ENCODE measurements at places on chromosomes 4 and X. TPM values are rescaled to one million over a fixed set of nuclear protein-coding genes. Genes with fewer than 3 reads are reported as not detected.

ERAS gene
- polyA plus RNA-seq = 0.27 TPM

- no peak for DNase-seq
Observed at GRCh38 chr4:76238701-76239100, 12.8 kb upstream of the FAM47E start.

- DNase-seq = no peak
Observed at GRCh38 chrX:3465017-3465416, 118.6 kb upstream of the MXRA5 start.

- no peak for DNase-seq
Observed at GRCh38 chr4:64174247-64174882, 234.9 kb downstream of the TECRL start.

GRCh38 chrX:119489212-119490074, 21.2 kb downstream of the SLC25A5 start:
- no peak for DNase-seq

- peak; percentile 79 for DNase-seq
Observed at GRCh38 chr4:158033416-158034120, 139.3 kb downstream of the GASK1B start.

DNA sequence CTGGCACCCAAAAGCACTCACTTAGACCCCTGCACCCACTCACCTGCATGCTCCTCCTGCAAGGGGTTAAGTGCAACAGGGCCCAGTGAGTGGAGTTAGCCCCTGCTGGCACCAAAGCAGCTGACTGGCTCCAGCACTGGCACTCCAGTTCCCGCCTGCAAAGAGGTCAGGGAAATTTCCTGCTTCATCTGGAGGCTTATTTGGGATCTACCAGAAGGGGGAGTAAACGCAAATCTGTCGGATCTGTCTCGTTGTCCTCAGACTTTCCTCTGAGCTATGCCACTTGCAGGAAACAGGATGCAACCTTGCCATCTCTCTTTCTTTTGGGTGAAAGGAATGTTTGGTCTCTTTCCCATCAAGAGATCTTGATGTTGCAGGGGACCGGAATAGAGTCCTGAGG, 435.6 kb downstream of the PCDH10 start:
- no peak for DNase-seq

- DNase-seq = no peak
Observed at GRCh38 chrX:71099736-71100135, 4.1 kb downstream of the FOXO4 start.

RHOH gene
- 3.1 TPM for polyA plus RNA-seq

DNA sequence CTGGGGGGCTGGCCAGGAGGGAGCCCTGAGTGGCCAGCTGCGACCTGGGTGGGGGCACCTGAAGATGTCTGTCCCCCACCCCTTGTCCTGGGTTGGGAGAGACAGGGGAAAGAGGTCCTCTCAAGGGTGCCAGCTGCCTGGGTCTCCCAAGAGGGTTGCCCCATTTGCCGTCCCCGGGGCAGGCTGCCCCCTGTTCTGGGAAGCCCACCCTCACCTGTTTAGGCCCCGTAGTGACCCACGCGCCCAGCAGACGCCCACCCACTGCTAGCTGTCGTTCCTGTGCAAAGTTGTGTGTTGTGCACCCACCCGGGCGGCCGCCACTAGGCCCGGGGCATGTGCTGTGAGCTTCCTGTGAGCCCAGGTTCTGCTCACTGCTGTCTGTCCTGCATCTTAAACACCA, 25.5 kb upstream of the PNMA3 start:
- DNase-seq = no peak

TBX22 gene
- 0.03 TPM for polyA plus RNA-seq

DNA sequence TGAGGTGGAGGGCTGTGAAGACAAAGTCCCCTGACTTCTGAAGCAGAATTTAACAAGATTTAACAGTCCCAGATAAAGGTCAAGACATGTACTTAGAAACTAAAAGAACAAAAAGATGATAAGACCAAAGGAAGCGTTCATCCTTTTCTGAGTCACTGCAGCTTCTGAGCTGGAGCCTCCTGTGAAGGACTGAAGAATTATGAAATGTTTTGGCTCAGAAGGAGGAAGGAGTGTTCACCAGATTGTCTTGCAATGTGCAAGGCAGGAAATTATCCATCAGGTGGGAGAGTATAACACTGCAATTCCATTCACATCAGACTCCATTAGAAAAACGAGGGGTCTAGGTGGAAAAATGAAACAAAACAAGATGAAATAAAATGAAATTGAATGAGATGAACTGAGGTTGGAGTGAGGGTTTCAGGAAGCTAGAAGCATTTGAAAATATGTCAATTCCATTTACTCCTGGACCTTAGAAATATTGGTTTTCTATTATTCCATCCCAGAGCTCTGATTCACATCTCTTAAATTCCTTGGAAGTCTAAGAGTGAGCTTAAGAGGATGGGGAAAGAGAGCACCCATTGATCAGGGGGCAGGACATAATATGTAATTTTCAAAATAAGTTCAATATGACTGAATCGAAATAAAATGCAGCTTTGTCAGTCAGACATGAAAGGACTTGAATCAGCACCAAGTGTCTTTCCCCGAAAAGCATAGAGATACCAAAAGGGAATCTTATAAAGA, 186.1 kb upstream of the LNX1 start:
- no peak for DNase-seq

- DNase-seq = no peak
Observed at GRCh38 chr4:8558080-8558960, 21.9 kb upstream of the GPR78 start.

DNA sequence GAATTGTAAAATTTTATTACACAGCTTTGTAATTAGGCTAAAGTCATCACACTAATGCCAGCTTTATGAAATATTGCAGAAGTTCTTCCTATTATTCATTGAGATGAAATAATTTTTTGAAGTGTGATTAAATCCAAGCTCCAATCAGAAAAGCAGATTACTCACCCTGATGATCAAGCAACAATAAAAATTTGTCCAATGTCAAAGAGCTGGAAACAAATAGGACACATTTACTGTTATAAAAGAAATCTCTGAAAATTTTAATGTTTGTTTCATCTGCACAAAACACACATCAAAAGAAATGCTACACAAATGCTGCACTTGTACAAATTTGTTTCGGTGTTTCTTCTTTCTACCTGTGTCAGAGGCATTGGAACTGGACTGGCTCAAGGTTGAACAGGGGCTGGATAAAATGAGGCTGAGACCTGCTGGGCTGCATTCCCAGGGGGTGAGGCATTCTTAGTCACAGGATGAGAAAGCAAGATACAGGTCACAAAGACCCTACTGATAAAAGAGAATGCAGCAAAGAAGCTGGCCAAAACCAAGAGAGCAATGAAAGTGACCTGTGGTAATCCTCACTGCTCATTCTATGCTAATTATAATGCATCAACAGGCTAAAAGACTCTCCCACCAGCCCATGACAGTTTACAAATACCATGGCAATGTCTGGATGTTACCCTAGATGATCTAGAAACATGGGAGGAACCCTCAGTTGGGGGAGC, 78.3 kb downstream of the GASK1B start:
- peak; percentile 16 for DNase-seq

DNA sequence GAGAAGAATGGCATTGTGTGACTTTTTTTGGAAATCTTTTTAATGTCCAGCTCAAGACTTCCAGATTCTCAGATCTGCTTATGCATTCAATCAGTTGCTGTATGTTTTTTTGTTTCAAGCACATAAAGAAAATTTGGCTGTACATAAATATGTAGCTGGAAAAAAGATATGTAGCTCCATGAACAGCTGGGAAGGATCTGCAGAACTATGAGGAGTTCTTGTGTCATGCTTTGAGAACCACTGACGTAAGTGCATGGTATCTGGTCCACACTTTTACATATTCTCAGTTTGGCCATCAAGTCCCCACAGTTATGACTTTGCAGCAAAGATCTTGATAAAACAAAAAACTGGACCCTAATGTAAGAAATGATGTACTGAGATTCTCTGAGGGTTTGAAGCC, 165.9 kb downstream of the KIT start:
- no peak for DNase-seq
